Mucosa of gallbladder (tissue), 1 donor: ENCODE measurements at places on chromosomes 12 and 14. TPM values are rescaled to one million over a fixed set of nuclear protein-coding genes. Genes with fewer than 3 reads are reported as not detected.

- DNase-seq, result no peak
These were observed 63.6 kb downstream of the CHST11 start for GRCh38 chr12:104520242-104520900.

DNA sequence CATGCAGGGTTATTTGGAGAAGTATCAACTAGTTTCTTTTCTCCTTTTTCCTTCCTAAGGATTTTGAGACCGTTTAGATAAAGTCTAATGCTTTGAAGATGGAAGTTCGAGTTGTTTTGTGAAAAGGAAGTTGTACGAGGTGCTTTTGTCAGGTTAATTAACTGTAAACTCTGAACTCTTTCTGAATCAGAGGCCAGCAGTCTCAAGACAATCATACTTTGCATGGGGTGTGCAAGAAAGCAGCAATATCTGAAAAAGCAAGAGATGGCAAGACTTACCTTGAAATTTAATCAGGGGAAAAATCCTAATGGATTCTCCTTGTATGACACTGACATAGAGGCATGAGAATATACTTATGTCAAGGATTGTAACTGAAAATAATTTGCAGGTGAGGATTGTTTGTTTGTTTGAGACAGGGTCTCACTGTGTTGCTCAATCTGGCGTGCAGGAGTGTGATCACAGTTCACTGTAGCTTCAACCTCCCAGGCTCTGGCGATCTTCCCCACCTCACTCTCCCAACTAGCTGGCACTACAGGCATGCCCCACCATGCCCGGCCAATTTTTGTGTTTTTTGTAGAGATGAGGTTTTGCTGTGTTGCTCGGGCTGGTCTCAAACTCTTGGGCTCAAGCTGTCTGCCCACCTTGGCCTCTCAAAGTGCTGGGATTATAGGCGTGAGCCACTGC lies 170.2 kb upstream of the HMGA2 start:
- DNase-seq, result no peak

GRCh38 chr12:121786440-121786825 lies 7.1 kb downstream of the RHOF start:
- peak; percentile 87 for DNase-seq

- DNase-seq, result no peak
These were observed 208.8 kb downstream of the GXYLT1 start for GRCh38 chr12:41935911-41936310.

DNA sequence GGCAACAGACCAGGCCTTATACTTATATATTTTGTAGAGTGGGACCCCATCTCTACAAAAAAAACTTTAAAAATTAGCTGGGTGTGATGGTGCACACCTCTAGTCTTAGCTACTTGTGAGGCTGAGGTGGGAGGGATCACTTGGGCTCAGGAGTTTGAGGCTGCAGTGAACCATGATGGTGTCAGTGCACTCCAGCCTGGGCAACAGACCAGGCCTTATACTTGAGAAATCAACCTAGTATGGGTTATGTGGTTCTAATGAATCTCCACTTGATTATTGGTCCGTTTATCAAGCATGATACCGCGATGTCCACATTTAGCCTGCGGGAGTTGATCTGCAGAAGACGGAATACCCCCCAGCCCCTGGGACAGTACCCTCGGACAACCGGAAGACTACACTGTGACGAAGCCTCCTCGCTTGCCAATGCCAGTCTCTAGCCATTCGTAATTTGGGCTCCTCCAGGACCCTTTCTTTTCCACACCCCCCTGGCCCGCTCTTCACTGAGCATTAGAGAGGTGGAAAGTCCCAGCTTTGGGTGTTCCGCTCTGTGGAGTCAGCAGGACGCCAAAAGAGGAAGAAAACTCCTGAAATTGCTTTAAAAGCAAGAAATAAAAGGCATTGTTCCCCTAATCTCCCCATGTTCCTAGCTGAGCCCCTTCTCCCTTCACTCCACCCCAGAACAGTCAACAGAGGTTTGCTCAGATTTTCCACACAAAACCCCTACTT lies 19.4 kb downstream of the LTBP2 start:
- DNase-seq, result no peak

DNA sequence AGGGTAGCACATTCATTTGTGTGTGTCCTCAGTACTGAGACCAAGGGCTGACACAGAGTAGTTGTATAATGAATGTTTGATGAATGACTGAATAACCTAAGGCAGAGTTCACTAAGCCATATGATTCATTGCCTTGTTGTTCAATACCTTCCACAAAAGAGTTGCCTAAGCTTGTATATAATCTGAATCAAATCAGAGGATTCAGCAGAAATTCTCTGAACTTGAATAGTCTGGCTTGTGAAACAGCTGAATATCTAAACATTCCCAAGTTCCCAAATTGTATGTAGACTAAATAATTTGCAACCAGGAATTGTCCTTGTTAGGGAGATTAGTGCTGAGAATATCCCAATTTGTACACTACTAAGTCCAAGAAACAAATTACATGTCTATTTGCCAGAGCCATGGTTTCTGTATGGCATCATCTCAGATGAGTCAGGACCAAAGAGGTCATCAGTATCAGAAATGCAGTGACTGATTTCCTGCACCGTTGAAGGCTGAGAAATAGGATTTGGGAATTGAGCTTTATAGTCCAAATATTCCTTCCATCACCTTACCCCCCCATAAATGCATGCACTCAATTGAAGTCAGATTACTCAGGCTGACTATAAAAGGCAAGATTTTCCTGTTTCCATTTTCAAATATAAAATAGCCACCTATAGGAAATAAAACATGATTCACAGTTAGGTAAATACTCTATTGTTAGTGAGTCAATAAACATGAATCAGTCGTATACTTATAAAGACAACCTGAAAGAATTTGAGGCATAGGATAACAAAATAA lies 168.7 kb downstream of the PHLDA1 start:
- DNase-seq, result no peak

GRCh38 chr12:48857278-48857994 lies 5.5 kb upstream of the DDX23 start:
- no peak for DNase-seq

The DBX2 gene
- total RNA-seq, result not detected
